ENCODE measurements at places on chromosomes 5 and 9.

GRCh38 chr5:134003064-134003816 is 1.5 kb downstream of the VDAC1 start:
- no peak for DNase-seq

GRCh38 chr9:95363051-95363841 is 45.7 kb upstream of the FANCC start:
- no peak for DNase-seq

DNA sequence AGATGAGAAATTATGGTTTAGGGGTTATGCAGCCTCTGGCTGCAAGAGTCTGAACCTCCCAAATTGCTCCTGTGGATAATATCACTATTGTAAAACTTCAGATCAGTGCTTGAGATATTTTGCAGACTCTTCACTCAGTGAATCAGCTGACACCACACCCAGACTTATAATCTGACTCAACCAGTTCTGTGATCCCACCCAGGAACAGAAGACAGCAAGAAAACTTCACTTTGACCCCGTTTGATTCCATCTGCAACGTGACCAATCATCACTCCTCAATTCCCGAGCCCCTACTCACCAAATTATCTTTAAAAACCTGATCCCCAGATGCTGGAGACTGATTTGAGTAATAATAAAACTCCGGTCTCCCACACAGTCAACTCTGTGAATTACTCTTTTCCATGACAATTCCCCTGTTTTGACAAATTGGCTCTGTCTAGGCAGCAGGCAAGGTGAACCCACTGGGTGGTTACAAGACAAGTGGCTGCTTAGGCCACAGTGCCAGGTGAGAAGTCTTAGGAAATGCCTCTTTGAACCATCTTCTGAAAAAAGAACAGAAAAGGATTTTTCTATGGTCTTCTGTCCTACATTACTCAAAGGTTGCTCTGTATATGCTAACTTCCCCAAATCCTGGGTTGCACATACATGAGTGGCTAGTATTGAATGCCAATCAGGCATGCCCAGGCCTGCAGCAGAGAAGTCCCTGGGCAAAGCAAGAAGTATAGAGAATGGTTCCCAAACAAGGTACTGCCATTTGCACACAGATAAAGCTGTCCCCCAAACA is 588.0 kb downstream of the PRELID2 start:
- DNase-seq: no peak

GRCh38 chr9:33697171-33697570 is 98.2 kb upstream of the PRSS3 start:
- DNase-seq: no peak

DNA sequence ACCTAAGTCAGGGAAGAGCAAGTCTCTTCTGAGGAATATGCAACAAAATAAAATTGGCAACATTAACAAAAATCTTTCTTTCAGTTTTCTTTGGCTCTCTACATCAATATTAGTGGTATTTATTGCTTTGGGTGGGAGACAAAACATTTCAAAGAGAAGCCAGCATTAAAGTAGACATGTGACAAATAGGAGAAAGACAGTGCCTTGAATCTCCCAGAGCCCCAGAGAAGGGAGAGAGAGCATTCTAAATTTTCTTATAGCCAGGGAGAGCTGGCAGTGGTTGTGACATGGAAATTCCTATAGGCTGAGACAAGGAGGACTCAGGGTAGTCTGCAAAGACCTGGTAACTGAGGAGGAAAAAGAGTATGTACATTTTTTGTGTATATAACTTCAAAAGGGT is 79.4 kb upstream of the NREP start:
- no peak for DNase-seq

GRCh38 chr5:172646716-172647285 is 5.7 kb downstream of the NEURL1B start:
- no peak for DNase-seq

- no peak for DNase-seq
Measured at GRCh38 chr9:16846367-16846766, 24.1 kb downstream of the BNC2 start.

GRCh38 chr5:172413601-172414171 is 40.6 kb downstream of the SH3PXD2B start:
- DNase-seq: no peak
